NAMALWA (cell line): ENCODE measurements at places on chromosomes 7 and 10.

DNA sequence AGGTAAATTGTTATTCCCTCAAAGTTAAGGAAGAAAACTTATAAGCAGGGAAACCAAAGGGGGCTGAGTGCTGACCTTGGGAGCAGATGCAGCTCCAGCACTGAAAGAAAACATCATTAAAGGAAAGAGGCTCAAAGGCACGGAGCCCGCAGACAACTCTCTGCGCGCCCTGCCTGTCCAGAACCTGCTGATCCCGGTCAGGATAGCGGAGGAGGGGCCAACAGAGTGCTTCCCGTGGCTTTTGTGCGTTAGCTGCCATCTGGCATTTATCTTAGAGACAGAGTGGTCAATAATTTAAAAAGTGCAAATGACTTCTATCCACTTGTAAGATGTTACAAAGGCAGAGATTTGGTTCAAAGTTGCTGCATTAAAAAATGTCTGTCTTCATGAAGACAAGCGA is 162.1 kb downstream of the FANK1 start:
- no peak for DNase-seq

- no peak for DNase-seq
Observed at GRCh38 chr7:28595801-28596200, 183.5 kb downstream of the CREB5 start.

DNA sequence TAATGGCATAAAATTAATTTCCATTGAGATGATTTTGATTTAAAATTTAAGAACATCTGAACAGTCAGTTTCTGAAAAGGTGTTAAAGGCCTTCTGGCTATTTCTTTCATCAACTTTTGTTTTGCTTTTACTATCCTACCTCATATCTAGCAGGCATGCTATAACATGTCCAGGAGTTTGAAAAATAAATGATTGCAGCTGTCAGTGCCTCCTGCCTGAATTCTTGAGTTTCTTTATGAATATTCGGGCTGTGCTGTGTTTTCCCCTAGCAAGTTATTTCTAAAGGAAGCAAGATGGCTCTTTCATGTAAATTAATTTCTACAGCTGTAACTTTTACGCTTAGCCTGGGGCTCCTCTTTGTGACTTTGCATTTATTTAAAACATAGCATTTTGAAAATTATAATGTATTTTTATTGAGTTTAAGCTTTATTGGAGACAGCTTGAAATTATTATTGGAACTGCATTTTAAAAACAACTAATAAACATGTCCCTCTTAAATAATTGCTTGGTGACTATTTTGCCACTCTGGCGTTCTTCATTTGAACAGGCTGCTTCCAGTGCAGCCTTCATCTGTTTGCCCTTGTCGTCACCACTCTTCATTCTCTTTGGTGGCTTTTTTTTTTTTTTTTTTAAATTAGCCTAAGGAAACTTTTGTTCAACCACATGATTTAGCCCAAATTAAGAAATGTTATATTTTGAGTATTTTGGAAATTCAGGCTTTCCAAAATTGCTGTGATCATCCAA is 1083.4 kb upstream of the LRRN3 start:
- no peak for DNase-seq

- no peak for DNase-seq
Observed at GRCh38 chr7:99173787-99174186, 29.9 kb upstream of the SMURF1 start.

- no peak for DNase-seq
Observed at GRCh38 chr7:13802651-13803050, 186.8 kb downstream of the ETV1 start.

DNA sequence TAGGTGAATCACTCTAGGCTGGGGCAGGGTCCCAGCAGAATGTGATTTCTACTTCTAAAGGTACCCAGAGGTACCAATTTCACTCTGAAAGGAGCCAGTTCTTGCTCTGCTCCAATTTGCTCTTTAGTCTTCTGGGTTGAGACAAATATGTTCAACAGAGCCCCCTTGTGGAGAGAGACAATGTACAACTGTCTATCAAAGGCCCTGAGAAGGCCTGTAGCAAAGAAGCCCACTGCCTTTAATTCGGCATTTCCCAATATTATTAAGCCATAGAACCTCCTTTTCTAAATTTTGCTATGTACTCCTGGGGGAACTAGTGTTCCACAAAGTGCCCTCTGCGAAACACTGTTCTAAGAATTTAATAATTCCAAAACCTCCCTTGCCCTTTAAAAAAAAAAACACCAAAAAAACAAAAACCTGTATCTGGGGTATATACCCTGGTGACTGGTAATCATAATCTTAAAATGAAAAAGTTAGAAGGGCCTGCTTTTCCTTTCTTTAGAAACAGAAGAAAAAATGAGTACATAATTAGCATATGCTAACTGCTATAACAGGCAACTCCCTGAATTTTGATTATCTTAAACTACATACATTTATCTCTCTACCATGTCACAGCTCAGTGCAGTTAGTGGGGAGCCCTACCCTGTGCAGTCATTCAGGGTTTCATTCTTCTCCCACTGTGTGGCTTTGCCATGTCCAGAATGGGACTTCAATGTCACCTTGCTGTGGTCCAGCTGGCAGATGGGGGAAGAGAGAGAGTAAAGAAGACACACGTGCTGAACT is 160.9 kb upstream of the BMPER start:
- DNase-seq: peak; percentile 61

DNA sequence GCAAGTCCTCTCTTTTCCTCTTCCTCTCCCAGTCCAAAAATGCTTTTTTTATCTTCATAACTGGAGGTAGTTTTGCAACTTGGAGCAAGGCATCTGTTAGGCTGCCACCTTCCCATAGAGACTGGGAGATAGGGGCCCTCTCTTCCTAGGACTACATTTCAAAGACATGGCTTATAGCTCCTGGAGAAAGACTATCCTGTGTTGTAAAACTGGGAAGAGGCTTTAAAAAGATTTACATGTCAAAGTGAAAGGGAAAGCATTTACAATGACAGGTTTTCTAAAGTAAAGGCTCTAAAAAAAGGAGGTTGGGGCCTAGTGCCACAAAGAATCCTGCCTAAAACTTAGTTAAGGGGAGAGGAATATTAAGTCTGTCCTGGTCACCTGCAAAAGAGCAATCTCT is 82.2 kb upstream of the SEMA3E start:
- no peak for DNase-seq

DNA sequence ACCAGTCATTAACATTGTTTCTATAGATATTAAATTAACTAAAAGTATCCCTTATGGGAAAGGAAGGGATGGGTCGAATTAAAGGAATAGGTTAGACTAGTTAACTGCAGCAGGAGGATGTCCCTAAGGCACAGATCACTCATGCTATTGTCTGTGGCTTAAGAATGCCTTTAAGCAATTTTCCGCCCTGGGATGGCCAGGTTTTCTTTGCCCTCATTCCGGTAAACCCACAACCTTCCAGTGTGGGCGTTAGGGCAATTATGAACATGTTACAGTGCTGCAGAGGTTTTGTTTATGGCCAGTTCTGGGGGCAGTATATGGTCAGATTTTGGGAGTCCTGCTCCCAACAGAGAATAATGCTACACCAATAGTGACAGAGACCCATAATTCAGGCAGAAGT is 139.3 kb upstream of the CDK13 start:
- no peak for DNase-seq

DNA sequence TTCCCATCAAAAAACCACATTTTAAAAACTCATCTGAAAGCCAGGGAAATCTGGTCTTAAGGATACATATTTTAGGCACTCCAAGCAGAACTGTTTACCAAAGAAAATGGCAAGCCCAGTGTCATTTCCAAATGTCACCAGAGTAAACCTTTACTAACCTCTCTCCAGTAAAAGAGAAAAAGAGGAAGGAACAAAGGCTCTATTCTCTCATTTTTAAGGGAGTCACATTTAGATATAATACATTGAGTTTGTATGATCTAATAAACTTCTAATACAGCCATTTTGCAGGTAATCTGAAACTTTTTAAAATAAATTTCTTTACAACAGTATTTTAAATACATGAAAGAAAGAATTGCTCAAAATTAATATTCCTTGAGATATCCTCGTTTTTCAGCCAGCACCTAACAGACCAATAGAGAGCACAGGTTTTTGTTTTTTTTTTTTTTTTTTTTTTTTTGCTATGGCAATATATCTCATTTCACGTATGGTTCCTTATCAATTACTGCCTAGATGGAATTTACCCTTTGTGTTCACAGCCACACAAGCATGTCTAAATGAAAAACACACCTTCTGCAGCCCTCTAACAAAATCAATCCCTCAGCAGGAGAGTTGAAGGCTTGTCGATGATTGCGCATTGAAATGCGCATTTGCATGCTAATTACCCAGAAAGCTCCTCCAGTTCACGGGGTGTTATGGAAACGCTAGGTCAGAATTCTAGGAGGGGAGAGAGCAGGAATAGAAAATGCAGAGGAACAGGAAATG is 39.8 kb upstream of the MSRB2 start:
- no peak for DNase-seq

DNA sequence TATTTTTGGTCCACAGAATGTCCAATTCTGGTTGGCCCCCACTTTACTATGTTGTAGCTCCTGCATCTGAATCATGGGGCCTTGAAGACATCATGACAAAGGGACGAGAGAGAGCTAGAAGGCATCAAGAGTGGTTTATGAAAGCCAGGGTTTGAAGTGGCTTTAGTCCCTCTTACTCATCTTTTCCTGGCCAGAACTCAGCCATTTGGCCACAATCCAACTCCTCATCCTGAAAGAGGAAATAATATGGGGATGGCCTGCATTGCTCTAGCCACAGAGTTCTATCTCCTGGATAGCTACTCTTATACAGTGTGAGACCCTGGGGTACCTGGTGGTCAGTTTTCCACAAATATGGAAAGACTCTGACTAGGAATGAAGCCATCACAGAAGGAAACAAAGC is 418.9 kb downstream of the XPNPEP1 start:
- no peak for DNase-seq

DNA sequence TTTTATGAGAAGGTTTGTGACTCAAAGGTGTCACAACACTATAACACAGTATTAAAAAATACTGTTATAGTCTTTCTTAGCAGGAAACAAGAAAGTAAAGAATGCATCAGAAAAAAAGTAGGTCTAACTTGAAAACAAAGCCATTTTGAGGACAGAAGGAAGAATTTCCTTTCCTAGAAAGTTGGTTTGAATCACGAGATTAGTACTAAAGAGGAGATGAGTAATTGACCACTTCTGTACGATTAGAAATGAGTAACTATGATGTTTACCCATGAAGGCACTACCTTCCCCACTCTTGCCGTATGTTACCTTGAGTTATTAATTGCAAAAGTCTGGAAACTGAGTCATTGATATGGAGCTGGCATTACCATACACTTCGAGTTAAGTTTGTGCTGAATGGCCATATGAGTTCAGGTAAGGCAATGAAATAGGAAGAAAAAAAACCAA is 65.2 kb downstream of the FAM185A start:
- DNase-seq: no peak

DNA sequence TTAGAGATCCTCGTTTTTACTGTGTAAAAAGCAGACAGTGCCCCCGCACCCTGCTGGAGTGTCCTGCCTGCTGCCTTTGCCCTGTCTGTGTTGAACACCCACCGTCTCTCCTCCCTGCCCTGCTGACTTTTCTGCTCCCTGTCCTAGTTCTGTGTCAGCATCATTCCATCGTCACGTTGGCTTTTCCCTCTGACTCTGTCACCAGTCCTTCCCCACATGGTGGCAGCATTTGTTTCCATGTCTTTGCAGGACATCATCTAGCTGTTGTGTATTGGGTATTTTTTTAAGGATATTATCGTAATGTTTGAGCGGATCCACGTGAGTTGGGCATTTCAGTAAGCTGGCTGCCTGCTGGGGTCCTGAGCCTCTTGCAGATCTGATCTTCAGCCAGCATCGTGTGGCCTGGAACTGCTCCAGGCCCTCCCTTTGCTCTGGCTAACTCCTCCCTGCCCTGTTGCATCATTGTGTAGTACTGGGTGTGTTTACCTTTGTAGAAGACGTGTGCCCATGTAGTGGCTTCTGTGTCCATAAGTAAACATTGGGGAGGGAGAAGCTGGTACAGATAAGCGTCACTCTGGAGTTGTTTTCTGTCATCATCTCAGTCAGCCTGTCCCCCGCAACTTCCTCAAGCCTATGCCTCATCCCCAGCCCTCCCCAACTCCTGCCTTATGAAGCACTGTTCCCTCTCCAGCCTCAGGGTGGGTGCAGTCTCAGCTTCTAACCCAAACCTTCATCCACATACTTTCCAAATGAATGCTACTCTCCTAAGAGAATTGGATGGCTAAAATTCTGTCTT is 44.3 kb downstream of the TRRAP start:
- DNase-seq: no peak

GRCh38 chr10:38605153-38605661 is 511.1 kb downstream of the ZNF37A start:
- no peak for DNase-seq

DNA sequence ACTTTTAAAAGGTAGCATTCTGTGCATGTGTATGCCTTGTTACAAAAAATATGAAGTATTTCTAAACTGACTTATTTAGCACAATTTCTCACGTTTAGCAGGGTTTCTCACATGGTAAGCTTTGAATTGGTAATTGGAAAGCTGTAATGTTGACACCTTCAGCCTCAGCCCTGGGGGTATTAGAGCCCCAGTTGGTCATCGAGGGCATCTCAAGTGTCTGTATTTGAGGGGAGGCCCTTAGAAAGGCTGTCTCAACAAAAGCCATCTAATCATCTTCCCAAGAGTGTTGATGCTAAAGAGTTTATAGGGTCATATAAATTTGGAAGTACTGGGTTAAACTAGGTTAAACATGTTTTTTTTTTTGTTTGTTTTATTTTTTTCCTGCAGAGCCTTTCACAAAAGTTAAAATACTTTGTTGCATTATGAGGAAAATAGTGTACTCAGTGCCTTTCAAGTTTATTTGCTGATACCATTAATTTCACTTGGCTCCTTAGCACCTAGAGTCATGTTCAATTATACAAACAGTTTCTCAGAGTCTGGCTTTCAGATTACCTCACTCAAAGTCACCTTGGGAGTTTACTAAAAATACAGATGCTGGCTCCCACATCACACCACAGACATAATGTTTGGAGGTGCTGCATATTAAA is 134.0 kb downstream of the CD36 start:
- DNase-seq: no peak

- no peak for DNase-seq
Observed at GRCh38 chr7:116390363-116390762, 109.2 kb upstream of the CAV2 start.

DNA sequence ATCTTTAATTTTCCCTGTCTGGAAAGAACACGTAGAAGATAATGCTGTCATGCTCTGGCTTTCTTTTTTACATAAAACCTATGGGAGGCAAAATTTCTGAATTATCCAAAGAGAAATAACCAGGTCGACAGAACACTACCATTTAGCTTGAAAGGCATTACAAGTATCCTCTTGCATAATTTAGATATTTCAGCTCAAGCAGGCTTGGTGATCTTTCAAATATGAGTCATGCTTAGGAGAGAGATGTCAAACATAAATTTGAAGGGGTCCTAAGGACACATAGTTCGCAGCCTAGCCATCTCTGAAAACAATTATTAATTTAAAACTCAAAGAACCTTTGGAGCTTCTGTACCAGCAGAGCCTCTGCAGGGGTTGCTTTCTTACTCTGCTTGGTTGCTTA is 100.9 kb downstream of the FAS start:
- no peak for DNase-seq

DNA sequence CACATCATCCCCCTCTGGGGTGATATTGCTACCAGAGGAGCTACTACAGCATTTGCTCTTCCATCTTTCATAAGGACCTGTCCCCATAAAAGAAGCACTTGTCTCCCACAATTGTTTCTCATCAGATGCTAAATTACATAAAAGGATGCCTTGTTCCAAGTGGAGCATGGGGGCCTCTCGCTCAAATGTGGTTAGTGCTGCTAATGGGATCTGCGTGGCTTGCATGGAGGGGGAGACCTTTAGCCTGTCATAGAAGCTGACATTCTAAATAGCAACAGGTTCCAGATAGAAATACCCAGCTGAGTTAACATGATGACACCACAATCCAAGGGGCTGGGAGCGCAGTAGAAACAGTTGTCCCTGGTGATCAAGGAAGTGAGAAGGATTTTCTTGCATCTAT is 257.9 kb downstream of the SFMBT2 start:
- DNase-seq: no peak

GRCh38 chr10:6239213-6239991 is 36.7 kb downstream of the PFKFB3 start:
- DNase-seq: peak; percentile 10
